ENCODE measurements at places on chromosomes 5 and 9. TPM values are rescaled to one million over a fixed set of nuclear protein-coding genes. Genes with fewer than 3 reads are reported as not detected.
A peak's percentile ranks its signal among the peaks of the same experiment; 100 is the strongest.

- DNase-seq: no peak
These were observed 7.6 kb downstream of the RNF38 start for GRCh38 chr9:36392489-36392888.

- no peak for DNase-seq
These were observed 10.8 kb upstream of the TTC39B start for GRCh38 chr9:15317836-15318235.

GRCh38 chr9:125455876-125456275, 194.2 kb downstream of the GAPVD1 start:
- DNase-seq: no peak

DNA sequence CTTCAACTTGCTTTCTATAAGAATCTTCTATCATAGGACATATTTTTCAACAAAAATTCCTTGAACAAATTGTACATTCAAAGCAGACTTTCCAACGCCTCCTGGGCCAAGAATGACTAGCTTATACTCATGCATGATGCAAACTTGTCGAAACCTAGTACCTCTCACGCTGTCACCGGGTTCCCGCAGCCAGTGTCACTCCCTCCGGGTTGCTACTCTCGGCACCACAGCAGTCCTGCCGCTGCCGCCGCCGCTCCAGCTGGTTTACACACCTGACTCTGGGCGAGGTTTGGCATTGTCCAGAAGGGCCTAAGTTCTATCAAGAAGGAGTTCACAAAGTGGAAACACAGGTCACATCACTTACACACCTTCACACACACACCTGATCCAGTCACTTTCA, 244.4 kb downstream of the ADAMTSL1 start:
- no peak for DNase-seq

- DNase-seq: no peak
These were observed 159.0 kb downstream of the TLE1 start for GRCh38 chr9:81530310-81530810.

The FGF10 gene
- 0.27 TPM for polyA plus RNA-seq

- DNase-seq: no peak
These were observed 107.2 kb upstream of the ICE1 start for GRCh38 chr5:5315068-5315980.

DNA sequence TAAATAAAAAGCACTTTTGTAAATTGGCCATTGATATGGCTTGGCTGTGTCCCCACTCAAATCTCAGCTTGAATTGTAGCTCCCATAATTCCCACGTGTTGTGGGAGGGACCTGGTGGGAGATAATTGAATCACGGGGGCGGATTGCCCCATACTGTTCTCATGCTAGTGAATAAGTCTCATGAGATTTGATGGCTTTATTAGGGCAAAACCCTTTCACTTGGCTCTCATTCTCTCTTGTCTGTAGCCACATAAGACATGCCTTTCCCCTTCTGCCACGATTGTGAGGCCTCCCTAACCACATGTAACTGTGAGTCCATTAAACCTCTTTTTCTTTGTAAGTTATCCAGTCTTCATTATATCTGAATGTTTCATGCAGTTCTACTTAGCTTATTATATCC, 153.2 kb downstream of the TARS1 start:
- no peak for DNase-seq

- DNase-seq: no peak
These were observed 2.2 kb downstream of the BARX1 start for GRCh38 chr9:93952784-93953495.

GRCh38 chr5:120405286-120405864, 58.7 kb upstream of the PRR16 start:
- no peak for DNase-seq

GRCh38 chr5:177595026-177595585, 3.1 kb downstream of the TMED9 start:
- DNase-seq: no peak

The PTGES gene
- polyA plus RNA-seq: 1.5 TPM

DNA sequence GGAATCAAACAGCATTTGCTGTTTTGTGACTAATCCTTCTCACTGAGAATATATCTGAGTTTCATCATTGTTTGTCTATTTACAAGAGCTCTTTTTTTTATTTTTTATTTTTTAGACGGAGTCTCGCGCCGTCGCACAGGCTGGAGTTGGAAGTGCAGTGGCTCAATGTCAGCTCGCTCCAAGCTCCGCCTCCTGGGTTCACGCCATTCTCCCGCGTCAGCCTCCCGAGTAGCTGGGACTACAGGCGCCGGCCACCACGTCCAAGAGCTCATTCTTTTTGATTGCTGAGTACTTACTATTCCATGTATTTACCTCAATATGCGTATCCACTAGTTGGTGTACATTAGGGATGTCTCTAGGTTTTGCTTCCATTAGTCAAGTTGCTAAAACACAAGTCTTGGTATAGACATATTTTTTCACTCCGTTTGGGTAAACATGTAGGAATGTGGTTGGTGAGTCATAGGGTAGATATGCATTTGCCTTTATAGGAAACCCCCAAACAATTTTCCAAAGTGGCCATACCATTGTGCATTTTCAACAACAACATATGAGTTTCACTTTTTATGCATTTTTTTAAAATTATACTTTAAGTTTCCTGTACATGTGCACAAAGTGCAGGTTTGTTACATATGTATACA, 1005.0 kb upstream of the CDH10 start:
- DNase-seq: no peak

The FAM169A gene
- polyA plus RNA-seq: 1.1 TPM

The CENPK gene
- 0.65 TPM for polyA plus RNA-seq

The ROR2 gene
- polyA plus RNA-seq: 0.39 TPM

The NIM1K gene
- polyA plus RNA-seq: 0.24 TPM

The C5orf34 gene
- polyA plus RNA-seq: 0.19 TPM

The TOR1A gene
- polyA plus RNA-seq: 10.5 TPM

DNA sequence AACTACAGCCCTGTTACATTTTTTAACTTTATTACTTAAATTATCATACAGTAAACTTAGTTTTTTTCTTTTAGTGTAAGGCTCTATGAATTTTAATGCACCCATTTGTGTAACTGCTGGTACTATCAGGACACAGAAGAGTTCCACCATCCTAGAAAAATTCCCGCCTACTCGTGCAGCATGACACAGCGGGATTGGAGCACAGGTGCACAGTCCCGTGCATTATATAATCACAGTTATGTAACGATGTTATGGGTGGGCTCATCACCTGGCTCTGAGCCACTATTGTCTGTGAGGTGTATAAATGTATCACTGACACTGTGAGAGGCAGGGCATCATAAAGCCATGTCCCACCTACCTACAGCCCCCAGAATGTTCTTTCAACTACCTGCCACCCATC, 80.7 kb downstream of the DRD1 start:
- DNase-seq: no peak

GRCh38 chr5:16957304-16958196, 21.5 kb upstream of the MYO10 start:
- no peak for DNase-seq

- no peak for DNase-seq
These were observed 3.6 kb downstream of the ITK start for GRCh38 chr5:157184117-157184670.

GRCh38 chr5:42399702-42400101, 23.5 kb upstream of the GHR start:
- no peak for DNase-seq

DNA sequence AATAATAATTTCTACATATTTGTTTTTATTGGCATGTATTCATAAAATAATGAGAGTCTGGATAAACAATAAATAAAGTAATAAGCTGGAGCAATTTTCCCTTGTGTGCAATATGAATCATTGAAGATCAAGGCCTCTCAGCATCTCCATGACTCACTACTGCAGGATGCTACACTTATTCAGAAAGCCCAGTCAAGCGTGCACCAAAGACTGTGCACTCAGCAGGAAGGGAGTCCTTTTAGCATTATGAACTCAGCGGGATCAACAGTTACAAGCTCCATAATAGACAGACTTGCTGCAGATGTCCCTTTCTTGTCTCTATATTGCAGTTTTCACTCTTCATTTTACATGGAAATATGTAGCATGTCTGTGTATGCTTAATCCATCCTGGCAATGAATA, 485.3 kb downstream of the CDH9 start:
- no peak for DNase-seq

DNA sequence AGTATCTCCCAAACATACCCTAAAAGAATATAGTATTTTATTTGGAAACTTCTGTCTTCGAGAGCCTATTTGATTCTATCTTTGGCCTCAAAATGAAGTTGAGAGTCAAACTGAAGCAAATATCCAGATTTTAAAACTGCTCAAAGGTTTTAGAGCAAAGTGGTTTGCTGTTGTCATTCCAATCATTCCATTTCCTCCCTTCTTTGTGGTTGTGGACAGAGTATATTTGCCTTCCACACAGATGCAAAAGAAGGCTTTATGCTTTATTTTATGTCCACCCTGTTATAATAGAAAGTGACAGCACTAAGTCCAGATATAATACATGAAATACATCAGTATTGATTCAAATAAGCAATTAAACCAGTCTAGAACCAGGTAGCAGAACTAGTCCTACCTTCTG, 12.4 kb downstream of the GZMK start:
- no peak for DNase-seq

DNA sequence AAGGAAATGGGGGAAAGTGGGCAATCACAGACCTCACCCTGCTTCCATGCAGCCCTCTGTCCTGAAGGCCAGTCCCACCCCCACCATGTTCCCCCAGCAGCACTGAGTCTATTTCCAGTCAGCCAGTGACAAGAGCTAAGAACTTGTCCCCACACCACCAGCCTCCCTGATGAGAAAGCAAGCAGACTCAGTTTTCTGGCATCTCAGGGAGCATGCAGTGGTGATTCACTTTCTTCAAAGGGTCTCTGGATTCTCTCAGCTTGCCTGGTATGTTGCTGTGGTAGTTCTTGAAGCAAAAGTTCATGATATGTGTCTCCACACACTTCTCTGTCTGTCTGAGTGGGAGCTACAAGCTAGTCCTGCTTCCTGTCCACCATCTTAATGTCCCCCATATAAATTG, 799.9 kb upstream of the TYRP1 start:
- no peak for DNase-seq

GRCh38 chr5:177553671-177554429, 513 bp downstream of the FAM193B start:
- peak; percentile 52 for DNase-seq

The EPB41L4A gene
- polyA plus RNA-seq: 6.4 TPM

The LRRTM2 gene
- polyA plus RNA-seq: 0.23 TPM

- DNase-seq: no peak
These were observed 765.3 kb upstream of the GRAMD2B start for GRCh38 chr5:125657936-125658335.

GRCh38 chr5:98825582-98826375, 52.3 kb downstream of the RGMB start:
- DNase-seq: no peak

DNA sequence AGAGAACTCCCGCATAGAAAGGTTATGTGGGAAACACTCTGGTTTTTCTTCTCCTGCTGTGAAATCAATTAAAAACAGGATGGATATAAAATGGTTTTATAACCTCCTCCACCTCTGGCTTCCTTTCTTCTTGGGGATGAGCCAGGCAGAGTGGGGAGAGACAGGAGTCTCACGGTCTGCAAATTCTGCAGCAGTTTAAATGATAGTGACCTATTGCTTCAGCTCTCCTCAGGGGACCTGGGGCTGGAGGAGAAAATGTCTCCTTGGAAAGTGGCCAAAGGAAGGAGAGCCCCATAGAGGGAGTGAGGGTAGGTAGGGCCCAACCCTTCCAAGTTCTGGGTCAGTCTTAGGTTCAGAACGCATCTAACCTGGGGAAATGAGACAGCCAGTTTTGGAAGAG, 118.8 kb downstream of the MTX3 start:
- DNase-seq: peak; percentile 51

GRCh38 chr9:26437056-26437711, 455.4 kb downstream of the CAAP1 start:
- no peak for DNase-seq

DNA sequence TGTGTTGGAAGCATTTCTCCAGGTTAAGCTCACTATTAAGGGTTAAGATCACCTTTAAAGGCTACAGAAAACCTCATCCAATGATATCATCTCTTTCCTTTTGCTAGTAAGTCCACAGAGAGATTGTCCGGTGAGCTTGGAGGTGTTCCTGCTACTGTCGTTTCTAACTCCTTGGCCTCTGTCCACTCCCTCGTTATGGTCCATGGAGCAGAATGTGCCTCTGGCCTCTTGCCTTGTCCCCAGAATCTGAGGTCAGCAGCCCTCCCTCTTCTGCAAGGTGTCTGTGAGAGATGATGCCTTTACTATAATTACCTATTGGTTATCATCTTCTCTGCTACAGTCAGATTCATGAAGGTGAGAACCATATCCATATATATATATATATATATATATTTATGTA, 15.0 kb downstream of the ORM2 start:
- no peak for DNase-seq

DNA sequence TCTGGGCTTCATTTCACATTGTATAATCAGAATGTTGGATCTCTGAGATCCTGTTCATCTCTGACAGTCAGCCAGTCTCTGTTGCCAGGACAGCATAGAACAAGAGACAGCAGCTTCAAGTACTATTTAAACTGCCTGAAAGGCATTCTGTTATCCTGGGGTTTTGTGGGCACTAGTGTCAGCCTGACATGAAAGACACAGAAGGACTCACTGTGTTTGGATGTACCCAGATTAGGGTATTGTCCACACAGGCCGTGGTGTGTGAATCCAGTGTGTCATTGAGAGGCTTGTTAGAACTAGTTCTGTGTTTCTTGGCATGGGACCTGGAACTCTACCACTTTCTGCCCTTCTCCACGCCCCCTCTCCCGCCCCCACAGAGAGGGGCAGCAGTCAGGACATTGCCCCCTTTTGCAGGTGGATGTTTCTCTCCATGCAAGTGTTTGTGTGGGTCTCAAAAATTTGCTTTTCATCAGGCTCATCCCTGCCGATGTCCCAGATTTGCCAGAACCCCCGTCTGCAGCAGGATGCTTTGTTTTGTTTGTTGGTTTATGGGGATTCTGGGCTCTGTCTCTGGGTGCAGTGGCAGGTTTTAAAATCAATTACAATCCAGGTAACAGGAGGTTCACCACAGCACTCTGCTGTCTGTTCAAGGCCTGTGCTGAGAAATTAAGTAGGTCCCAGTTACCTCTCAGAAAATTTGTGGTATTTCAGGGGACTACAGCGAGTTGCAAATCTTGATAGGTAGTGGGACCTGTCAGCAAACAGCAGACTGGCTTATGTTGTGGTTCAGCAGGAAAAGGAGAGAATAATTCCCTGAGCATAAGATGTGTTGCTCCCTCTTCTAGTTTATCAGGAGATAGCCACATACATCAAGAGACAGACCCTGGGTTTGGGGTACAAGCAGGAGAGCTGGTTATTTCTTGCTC, 144.6 kb downstream of the DOCK2 start:
- no peak for DNase-seq

The GABRA6 gene
- not detected for polyA plus RNA-seq

The ATP10B gene
- 0.04 TPM for polyA plus RNA-seq

DNA sequence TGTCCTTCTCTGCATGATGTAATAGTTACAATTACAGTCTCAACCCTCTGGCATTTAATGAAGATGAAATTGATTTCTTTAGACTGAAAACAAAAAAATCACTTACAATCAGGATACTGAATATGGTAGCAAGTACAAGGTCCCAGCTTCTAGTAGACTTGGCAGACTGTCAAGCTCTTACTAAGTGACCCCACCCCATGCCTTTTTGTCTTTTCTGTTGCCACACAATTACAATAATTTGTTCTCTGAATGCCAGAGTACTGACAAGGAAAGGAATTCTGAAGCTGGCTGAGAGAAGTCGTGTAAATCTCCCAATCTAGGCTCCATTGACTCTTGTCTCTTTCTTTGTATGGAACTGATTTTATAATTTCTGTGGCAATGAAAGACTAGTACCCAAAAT, 154.2 kb downstream of the TMC1 start:
- no peak for DNase-seq

All from heart left ventricle (tissue), 16 donors.